ENCODE measurements at places on chromosomes 1 and 21.

DNA sequence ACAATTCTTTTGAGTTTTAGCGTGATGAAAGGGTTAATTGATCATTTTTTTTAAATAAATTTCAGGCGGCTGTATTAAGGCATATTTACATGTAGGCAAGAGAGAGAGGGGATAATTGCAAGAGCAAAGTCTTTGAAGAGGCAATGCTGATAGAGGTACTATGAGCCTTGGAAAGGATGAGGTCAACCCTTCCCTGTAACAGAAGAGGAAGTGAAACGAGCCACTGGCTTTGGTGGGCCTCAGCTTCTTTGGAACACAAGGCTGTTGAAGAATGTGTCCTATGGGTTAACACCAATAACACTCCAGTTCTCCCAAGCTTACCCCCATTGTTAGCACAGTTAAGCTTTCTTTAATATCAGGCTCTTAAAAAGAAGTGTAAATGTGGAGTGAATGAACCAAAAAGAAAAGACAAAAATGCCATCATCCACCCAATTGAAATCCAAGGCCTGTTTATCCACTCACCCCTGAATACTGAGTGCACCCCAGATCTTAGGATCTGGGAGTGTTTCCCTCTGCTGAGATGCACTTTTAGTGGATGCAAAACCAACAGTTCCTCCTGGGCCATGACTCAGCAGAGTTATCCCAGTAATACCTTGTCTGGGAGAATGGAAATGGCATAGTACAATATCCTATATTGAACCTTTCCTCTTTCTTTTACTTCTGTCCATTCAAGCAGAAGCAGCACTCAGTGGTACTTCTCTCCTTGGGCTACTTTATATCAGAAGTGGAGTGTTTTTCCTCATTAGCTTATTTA is 216.4 kb downstream of the SLC44A5 start:
- no peak for DNase-seq

GRCh38 chr1:20151906-20152598 is 12.9 kb downstream of the PLA2G2F start:
- DNase-seq: peak; percentile 96

- DNase-seq: no peak
Observed at GRCh38 chr1:226816576-226816975, 53.8 kb upstream of the PSEN2 start.

GRCh38 chr1:59367301-59368007 is 70.6 kb downstream of the FGGY start:
- no peak for DNase-seq

- DNase-seq: no peak
Observed at GRCh38 chr1:96927125-96927524, 205.5 kb downstream of the PTBP2 start.

Measured in NCI-H510A treated with DMSO at 0.1 percent for 48 hours (cell line).